Activated T-cell treated with anti-CD3 and anti-CD28 coated beads, Interleukin-2, amount 50 U/mL, for 48 hours (primary cell): ENCODE measurements at places on chromosomes 1 and 21.

DNA sequence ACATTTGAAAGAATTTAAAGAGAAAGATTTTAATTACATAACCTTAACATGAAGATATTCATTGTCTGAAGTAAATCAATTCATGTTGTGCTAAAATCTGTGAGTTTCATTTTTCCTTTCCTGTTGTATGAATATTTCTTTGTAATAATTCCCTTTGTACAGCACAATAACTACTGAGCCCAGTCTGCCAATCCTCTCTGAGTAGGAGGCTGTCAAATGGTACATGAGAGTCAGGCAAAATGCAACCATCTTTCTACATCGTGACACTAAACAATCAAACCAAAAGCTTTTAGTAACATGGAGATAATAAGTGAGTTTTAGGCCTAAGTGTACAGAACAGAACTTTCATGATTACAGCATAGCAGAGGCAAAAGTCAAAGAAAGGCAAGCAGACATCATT lies 165.5 kb downstream of the PLPPR4 start:
- no peak for DNase-seq

- no peak for DNase-seq
Measured at GRCh38 chr1:213327017-213327667, 276.1 kb downstream of the RPS6KC1 start.

- DNase-seq = no peak
Measured at GRCh38 chr1:171158551-171158950, 26.5 kb upstream of the FMO2 start.

- DNase-seq = no peak
Measured at GRCh38 chr1:3895279-3895950, 4.7 kb downstream of the C1orf174 start.

DNA sequence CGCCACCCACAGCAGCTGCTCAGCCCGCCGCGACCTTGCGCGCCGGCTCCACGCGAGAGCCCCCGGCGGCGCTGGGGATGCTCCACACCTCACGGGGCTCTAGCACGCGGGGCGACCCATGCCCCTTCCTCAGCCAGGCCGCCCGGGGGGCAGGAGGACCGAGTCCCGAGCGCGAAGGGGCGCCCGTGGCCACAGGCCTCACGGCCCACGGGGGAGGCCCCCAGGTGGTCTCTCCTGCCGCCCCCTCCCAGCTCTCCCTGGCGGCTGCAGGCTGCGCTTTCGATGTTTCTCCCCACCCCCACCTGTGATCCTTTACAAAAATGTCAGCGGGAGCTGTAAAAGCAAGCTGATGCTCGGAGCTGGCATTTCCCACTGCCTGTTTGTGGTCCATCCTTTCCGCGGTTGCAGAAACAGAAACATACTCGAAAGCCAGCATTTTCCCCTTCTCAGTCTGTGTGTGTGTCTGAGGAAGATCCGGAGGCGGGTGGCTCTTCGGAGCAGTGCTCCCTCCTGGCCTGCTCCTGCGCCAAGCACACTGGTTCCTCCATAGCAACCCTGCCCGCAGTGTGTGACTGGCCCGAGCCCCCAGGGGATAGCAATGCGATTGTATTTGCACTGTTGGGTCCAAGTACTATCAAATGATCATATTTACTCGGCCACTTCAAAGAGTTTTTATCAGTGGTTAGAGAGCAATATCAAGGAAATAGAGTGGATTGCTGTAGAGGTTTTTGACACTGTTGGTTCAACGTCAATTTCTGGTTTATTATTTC lies 2.1 kb downstream of the KIF26B start:
- DNase-seq = no peak

GRCh38 chr1:242428399-242429190 lies 95.9 kb downstream of the PLD5 start:
- no peak for DNase-seq

DNA sequence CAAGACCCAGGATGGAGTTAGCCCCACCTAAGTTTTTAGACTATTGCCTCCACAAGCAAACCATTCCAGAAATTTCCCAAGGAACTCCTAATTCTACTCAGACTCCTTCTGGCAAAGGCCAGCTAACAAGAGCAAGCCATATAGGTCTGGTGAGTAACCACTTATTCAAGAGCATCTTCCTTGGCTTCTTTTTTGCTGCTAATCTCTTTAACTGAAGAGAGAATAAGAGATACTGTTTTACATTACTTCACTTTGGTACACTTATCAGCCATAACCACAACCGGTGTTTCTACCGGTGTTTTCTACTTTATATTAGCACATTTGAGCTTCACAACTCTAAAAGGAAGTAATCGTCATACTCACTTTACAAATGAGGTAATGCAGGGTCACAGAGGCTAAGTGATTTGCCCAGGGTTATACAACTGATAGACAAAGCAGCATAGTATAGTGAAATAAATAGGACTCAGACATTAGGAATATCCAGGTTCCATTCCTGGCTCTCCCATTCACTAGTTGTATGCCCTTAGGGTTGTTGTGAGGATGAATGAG lies 1.7 kb upstream of the EPS15 start:
- DNase-seq = no peak

DNA sequence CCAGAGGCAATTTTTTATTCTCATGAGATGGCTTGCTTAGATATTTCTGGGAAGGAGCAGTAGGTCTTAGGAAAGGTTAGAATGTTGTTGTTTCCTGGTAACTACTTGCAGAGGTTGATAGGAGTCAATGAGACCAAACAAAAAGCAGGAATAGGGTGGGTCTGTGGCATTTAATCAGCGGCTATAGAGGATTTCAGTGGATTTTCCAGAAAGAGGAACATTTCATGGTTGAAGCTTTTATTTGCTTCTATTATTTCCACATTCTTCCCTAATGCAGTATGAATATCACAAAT lies 111.3 kb upstream of the PALMD start:
- DNase-seq = no peak

DNA sequence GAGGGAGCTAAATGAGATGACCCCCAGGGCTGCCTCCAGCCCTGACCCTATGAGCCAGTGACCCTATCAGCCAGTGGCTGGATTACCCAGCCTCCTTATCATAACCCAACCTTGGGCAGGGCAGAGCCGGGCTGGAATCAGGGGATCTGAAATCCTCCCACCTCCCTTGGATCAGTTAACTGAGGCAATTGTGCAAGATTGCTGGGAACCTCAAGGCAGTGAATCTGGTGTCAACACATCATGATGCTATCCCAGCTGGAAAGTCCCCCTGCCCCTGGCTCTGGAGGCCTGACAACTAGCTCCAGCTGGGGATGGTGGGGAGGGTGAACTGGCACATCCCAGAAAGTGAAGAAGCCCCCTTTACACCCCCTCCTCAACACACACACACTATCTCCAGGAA lies 6.4 kb upstream of the TSPAN1 start:
- no peak for DNase-seq

- DNase-seq = no peak
Measured at GRCh38 chr1:14733779-14734140, 135.3 kb downstream of the KAZN start.

GRCh38 chr1:193066606-193067005 lies 7.2 kb downstream of the RO60 start:
- DNase-seq = no peak

DNA sequence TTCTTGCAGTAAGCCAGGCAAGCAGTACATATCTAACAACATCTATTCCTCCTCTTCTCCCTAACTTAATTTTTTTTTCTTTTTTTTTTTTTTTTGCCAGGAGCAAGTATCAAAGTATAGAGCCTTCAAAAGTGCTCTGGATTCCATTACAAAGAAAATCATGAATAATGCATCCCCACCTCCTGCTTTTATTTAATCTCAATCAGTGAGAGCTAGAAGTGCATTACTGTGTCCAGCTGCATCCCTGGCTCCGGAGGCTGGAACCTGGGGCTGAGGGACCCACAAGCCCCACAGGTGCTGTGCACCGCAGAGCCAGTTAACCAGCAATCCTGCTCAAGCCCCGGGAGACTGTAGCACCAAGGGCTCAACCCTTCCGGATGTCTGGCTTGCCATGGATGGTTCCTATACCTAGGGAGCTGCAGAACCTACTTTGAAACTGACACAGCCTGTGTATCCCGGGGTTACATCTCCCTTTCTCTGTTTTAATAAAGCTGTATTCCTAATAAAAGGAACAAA lies 455.9 kb upstream of the RUNX1 start:
- DNase-seq = no peak

DNA sequence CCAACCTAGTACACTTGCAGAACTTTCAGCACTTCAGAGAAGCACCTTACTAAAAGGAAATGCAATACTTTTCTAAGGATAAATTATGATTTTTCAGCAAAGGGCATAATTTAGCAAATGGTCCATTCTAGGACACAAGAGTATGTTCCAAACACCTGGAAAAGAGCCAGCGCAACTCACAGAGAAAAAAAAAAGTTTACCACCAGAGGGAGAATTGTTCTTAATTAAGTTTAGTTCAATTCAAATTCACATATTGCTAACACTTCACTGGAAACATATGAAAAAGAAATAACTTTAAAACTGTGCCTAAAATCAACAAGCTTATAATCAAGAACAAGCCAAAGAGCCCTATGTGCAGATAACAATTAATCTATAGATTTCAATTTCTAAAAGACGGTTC lies 338.1 kb downstream of the SEC16B start:
- DNase-seq = no peak

DNA sequence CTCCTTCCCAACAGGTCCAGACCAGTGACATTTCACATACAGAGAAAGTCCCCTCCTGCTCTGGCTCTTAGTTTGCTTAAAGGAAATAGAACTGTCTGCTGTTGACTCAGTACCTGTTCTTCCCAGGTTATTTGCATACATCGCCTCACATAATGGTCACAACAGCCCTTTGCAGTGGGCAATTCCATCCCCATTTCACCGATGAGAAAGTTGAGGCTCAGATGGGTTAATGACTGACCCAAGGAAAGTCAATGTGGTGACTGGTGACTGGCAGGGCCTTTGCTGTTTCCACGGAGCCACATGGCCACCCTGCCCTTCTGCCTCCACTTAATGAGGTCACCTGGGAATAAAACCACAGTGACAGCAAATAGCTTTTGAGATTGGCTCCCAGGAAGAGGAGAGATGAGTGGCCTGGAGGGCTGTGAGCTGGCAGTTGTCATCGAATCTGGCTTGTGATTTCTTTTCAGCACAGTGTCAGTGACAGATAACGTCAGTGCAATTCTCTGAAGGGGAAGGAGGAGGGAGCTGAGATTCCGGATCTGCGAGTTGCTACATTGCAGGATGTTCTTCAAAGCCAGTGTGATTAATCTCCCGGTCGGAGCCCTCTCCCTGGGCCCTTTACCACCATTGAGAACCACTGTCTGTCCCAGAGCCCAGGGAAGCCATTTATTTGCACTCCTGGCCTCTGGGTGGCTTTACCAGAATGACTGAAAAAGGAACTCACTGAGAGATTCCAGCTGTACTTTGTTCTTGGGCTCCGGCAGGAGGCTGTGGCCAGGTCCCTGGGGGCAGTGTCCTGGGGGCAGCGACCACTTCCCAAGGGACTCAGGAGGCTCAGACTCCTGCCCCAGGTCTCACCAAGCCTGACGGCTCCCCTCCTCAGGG lies 117.2 kb downstream of the CNIH3 start:
- DNase-seq = no peak

- DNase-seq = no peak
Measured at GRCh38 chr1:203278082-203278884, 27.0 kb upstream of the BTG2 start.

GRCh38 chr1:227841096-227841495 lies 25.6 kb downstream of the PRSS38 start:
- no peak for DNase-seq

DNA sequence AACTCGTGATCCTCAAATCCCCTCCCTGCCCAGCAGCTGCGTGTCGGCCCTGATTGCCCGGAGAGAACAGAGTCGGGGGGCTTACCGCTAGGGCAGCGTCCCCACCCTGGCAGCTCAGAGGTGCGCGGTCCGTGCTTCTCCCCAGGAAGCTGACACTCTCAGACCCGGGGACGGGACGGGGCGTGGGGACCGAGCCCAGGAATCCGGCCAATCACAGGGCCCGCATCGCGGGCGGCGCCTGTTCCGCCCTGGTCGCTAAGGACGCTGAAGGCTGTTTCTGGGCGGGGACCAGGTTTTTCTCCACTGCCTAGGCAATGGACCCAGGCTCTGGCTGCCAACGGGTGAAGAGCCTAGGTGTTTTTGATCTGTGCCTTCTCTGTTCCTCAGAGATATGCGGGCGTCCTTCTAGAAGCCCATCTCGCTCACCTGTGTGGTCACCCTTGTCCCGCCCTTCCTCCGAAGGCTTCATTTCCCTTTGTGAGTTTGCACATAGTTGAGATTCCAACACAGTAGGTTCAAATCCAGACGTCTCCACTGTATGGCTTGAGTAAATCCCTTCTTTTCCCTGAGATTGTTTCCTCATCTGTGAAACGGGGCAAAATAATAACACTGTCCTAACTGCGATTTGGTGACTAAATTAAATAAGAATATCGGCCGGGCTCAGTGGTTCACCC lies at the start of gene C1orf87:
TSS of gene C1orf87 (minus strand) at position 166 of the 674 bp plus-strand sequence. CDS start 1,127 bp downstream, outside the sequence.
- DNase-seq = no peak

GRCh38 chr21:45905196-45905595 lies 76.4 kb upstream of the COL6A1 start:
- DNase-seq = no peak

DNA sequence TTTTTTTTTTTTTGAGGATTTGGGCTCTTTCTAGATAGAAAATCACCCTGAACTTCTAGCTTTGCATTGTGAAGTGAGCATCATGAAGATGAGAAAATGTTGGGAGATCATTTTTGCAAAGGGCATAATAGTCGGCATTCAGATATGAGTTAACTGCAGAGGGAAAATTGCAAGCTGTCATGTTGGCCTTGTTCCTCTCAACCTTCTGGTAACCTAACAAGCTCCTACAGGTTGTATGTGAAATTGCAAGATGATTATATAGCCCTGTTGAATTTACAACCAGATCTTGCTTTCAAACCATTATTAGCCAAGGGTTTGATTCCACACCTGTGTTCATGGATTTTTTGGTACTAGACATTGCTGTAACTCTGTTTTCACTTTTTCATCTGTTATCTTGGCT lies 2.2 kb downstream of the ELOA start:
- DNase-seq = no peak

GRCh38 chr1:27574871-27575831 lies 28.8 kb downstream of the AHDC1 start:
- DNase-seq = no peak

DNA sequence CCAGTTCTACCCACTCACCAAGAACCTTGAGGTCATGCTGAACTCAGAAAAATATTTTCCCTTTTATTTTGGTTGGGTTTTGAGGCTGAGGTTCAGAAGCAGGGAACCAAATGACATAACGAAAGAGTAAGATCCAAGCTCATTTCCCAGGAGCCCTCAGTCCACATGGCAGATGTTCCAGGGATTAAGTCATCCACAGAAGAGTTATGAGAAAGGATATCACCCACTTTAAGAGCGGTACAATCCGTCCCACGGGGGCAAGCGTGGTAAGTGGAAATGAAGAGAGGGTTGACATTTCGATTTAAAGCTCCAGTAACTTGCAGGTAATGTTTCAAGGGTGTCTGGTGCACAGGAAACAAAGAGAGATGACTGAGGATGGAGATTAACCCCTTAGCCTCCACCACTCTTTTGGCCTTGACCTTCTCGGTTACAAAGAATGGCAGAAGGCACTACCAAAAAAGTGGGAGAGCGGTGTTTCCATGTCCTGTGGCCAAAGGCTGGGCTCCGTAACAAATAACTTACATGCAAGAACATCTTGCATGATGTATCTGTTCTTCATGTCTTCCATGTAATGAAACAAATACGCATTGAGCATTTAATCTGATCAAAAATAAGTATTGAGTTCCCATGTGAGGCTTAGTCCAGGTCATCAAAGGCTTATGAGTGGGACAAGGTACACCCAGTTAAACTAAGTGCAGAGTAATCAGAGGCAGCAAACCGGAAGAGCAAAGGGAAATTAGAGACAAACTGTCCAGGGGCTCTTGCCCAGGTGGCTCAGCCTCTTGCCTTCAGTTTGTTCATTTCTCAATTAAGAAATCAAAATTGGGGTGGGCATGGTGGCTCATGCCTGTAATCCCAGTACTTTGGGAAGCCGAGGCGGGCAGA lies 241.4 kb downstream of the TOMM20 start:
- DNase-seq = no peak
